CD4-positive, alpha-beta T cell treated with Interleukin-21 for 1 hour (primary cell): ENCODE measurements at places on chromosomes 4 and X.

DNA sequence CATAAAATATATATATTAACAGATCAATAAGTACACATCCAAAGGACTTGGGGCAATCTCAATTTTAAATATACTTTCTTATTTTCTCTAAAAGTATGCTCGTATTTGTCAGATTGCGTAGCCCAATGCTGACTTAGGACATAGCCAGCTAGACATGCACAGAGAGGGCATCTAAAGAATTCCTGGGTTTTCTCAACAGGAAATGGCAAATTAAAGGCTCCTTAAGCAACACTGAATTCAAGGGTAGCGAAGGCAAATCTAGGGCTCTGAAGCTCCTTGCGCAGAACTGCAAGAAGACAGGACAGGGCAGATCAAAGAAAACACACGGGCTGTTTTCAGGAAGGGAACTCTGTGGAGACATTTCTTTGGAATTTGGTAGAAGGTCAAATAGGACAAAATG, 94.6 kb upstream of the FTHL17 start:
- no peak for DNase-seq

- DNase-seq: no peak
These were observed 28.9 kb upstream of the APELA start for GRCh38 chr4:164847967-164848649.

GRCh38 chr4:83947830-83948193, 411.9 kb downstream of the GPAT3 start:
- DNase-seq: no peak

DNA sequence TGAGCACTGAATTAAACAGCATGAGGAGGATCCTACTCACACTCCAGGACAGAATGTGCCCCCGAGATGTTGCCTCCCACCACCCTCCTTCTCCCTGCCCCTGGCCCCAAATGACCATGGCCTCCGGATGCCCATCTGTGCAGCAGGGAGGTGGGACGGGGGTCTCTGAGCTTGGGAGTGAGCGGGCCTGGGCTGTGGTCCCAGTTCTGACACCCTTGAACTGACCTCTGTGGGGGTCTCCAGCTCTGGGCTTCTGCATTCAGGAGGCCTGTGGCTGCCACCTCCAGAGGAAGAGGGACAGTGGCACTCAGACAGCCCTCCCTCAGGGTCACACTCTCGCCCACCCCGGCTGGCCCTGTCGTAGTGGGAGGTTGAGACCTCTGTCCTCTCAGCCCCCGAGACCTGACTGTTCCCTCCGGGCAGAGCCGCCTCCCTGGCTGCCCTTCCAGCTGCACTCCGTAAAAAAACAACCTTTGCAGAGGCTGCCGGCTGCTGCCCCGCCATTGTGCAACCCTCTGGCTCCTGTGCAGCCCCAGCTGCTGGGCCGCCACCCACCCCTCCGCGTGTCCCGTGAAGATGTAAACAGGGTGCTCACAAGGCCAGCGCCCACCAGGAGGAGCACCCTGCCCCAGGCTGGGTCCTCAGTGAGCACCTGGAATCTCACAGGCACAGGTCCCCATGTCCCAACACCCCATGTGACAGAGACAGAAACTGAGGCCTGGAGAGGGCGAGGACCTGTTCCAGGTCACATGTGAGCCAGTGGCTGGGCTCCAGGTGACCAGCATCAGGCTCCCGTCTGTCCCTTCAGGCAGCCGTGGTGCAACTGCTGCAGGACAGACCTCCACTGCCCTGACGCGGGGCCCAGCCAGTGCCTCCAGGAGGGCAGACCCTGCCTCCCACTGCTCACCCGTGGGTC, 39.6 kb downstream of the HTRA3 start:
- DNase-seq: no peak

DNA sequence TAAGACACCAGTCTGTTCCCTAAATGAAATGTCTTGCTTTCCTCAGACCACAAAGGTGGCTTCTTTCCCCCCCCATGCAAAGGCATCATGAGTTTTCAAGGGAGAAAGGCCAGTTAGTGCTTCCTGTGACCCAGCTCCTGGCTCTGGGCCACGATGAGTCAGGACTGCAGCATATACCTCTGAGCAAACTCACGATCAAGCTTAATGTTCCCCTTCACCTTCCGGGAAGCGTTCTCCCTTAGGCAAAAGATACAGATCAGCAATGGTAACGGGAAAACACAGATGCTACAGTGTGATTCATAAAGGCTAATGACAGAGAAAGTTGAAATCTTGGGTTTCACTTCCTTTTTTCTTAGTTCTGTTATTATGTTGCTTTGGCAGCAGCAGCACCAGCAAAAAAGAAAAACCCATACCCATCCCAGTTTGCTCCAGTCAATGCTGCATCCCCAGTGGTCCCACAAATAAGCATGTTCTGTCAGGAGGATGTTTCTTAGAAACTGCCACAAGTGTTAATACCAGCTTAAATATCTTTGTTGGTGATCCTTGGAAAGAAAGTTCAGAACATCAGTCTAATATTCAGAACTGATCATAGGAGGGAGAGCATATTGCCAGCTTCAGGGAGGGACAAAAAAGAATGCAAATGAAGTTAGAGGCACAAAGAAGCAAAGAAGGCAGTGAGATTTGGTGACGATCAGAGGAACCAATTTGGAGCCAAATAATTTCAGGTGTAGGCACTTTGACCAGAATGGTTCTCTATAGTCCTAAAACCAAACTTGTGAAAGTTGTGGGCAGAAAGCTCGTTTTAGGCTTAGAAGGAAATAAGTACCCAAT, 41.2 kb downstream of the LONRF3 start:
- DNase-seq: peak; percentile 21

DNA sequence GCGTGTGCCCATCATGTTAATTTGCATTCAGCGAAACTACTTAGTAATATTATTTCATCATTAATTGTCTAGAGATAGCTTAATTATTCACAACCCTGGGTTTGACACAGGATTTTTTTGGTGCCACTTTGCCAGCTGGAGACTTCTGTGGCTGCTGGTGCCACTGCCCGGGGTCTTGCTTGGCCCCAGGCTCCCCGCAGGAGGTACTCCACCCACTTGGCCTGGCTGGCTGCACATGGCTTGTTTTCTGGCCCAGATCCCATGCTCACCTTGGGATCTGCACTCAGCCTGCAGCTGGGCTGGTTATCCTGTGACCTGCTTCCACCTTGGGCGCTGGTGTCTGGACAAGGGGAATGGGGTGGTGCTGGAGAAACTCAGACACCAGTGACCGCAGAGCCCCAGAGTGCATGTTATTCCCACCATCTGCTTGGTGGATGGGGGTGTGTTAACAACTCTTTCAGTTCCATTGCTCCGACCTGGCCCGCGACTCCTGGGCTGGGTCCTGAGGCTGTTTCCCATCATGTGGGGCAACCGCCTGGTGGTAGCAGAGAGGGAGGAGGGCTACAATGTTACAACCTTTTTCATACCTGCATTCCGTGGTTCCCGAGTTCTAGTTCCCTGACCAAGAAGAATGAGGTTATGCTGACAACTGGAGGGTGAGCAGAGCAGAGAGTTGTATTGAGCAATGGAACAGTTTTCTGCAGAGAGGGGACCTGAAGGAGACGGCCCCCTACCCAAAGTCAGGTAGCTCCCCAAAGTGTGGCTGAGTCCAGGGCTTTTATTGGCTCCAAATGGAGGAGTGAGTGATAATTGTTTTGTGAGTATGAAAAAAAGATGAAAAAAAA, 1950.0 kb upstream of the IGFBP7 start:
- DNase-seq: no peak

DNA sequence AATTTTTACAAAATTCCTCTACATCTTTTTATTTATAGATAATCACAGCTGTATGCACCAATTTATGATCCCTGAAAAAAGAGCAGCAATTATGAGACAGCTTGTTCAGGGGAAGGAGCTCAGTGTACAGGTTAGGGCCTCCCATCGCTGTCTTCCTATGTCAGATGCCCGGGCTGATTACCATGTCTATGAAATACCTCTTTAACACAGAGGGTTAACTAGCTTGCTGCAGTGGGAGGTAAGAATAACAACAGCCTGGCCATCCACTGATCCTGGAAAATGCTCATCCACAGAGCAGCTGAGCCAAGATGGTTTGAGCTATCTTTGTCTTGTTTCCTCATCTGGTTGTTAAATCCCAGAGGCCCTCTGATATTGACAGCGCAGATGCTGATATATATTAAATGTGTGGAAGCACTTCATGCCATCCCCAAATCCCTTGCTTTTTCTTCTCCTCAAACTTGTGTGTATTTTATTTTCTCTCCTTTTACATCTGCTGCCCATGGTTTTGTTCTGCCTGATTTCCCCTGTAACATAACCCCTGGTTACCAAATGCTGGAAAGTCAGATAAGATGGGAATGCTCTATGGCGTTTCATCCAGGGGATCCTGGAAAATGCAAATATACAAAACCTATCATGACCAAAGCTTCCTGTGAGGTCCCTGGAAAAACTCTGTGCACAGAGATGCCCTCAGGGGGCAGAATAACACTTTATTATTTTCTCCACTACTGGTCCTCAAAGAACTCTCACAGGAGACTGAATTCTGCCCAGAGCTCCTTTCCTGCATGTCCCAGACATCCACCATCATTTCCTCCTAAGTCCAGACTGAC, 85.8 kb upstream of the PUDP start:
- no peak for DNase-seq

- DNase-seq: no peak
These were observed 21.2 kb downstream of the AFF1 start for GRCh38 chr4:86955888-86956451.

GRCh38 chr4:26300314-26301307, 20.2 kb upstream of the RBPJ start:
- DNase-seq: no peak

DNA sequence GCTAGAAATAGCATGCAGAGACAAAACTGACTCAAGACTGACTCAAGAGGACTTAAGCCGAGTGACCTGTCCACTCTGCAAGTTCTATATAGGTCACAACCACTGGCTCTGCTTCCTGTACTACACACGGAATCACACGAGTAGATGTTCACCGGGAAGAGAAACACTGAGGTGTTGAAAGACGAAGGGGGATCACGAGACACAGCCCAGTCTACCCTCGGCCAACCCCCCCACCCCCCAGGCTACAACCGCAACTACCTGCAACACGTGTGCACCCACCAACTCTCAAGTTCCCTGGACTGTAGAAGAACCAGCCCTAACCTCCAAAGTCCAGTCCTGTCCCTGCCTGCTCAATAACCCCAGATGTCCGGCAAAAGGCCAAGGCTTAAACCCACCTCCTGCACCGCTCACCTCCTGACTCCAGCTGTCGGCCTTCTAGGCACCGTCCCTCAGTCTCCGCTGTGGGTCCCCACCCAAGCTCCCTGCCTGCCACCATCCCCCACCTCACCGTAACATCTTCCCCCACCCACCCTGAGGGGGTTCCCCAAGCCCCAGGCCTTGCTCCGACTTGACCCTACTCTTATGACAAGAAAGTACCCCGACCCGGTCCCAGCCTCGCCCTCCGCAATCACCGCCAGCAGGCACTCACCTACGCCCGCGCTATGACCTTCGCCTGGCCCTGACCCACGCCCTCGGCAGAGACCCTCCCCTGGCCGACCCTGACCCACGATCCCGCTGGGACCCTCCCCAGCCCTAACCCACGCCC, 739 bp downstream of the GAK start:
- peak; percentile 51 for DNase-seq

- no peak for DNase-seq
These were observed 292.7 kb downstream of the FBXW7 start for GRCh38 chr4:152243206-152243605.

DNA sequence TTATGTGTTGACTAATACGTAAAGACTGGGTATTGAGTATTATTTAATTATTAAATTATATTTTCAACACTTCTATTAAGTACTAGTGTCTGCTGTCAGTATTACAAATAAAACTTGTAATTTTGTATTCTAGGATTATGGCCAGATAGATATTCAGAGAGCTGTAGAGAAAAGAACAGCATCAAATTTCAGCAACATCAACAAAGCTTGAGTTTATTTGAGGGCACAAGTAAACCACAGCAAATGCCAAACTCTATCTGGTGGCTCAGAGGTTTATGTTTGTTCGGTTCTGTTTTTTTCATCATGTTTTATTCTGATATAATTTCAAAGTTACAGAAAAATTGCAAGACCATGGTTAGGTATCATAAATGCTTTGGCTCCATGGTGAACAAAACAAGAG, 1530.5 kb downstream of the PCDH18 start:
- DNase-seq: no peak

GRCh38 chrX:118847676-118848075, 24.1 kb downstream of the ZCCHC12 start:
- DNase-seq: peak; percentile 52

DNA sequence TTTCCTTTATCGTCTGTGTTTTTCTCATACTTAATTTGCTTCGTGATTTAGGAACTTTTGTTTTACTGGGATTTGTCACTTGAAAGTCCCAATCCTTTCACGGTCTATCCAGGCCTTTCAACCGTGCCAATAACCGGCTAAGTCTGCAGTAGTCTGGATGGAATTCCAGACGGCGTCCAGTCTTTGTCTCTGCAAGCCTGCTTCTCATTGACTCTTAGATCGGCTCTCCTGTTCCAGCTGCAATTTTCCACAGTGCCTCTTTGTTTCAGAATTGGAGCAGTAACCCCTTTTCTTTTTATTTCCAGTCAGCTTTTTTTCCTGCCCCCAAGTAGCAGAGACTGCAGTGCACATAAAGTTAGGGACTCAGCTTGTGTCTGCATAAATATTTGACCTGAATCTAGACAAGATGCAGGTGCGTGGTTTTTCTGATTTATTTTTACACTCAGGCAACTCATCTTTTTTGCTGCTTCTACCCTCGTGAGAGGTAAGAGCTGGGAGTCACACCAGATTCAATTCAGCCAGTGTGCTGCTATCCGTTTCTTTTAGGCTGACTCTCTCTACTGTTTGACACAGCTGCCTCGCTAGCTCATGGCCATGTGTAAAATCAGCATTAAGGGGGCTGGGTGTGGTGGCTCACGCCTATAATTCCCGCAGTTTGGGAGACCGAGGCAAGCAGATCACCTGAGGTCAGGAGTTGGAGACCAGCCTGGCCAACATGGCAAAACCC, 37.4 kb upstream of the DHRSX start:
- no peak for DNase-seq

GRCh38 chr4:89283226-89284009, 24.2 kb downstream of the GPRIN3 start:
- DNase-seq: peak; percentile 90

DNA sequence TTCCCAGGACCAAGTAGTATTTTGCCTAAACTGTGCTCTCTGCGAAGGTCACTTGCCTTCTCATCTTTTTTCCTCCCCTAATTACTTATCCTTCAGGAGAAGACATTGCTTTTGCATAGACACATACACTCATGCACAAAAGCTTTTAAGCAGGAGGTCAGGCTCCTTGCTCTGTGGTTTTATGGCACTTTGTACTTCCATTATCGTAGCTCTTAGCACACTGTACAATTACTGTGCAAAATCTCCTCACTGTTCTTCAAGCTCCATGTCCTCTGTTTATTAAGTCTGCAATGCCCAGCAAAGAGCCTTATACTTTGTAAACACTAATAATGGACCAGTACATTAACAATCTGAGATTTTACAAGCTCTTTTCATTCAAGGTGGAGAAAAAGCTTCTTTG, 188.4 kb upstream of the GNPDA2 start:
- DNase-seq: no peak

- peak; percentile 59 for DNase-seq
These were observed 807 bp downstream of the USP9X start for GRCh38 chrX:41085878-41086626.

DNA sequence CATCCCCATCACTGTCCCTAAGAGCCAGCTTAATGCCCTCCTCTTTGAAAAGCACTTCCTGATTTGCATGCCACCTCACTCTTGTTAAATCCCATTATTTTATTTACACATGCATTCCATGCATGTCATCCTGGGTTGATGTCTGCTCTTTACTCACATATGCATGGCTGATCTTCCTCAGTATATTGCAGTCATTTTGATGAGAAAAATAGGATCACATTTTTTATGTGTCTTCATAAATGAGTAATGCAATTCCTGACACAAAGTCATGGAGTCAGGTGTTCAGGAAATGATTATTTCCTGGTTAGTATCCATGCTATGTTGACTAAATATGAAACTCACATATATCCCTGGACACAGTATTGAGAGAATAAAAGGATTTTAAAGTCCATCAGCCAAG, 204.7 kb downstream of the SLIT2 start:
- no peak for DNase-seq
